G401 (cell line): ENCODE measurements at places on chromosomes 1 and 21. TPM values are rescaled to one million over a fixed set of nuclear protein-coding genes. Genes with fewer than 3 reads are reported as not detected.

DYNLT4 gene
- total RNA-seq: 2.9 and 14.6 TPM in 2 replicates

CFHR1 gene
- total RNA-seq: not detected in 2 replicates

MECR gene
- 34.2 and 41.0 TPM in 2 replicates for total RNA-seq

IFI44L gene
- total RNA-seq: not detected in 2 replicates

PFKL gene
- 174 and 182 TPM in 2 replicates for total RNA-seq

RPTN gene
- total RNA-seq: not detected in 2 replicates

WNT4 gene
- 0.27 and 0.86 TPM in 2 replicates for total RNA-seq

ST6GALNAC5 gene
- not detected in 2 replicates for total RNA-seq

VWA5B1 gene
- not detected in 2 replicates for total RNA-seq

ABCA4 gene
- total RNA-seq: 0.62 and 1.8 TPM in 2 replicates

ZNF697 gene
- 2.6 and 4.5 TPM in 2 replicates for total RNA-seq

KLHDC9 gene
- 6.3 and 7.1 TPM in 2 replicates for total RNA-seq

PRAMEF5 gene
- total RNA-seq: 0.17 TPM in 1 of 2 replicates, not detected in the other

LHX8 gene
- total RNA-seq: not detected in 2 replicates

HES5 gene
- total RNA-seq: not detected in 2 replicates

VAMP4 gene
- 3.0 and 4.3 TPM in 2 replicates for total RNA-seq

OR2T11 gene
- total RNA-seq: not detected in 2 replicates

COL11A1 gene
- 959 and 1,111 TPM in 2 replicates for total RNA-seq

AMIGO1 gene
- total RNA-seq: 0.07 and 0.25 TPM in 2 replicates

ANGPTL3 gene
- total RNA-seq: not detected in 2 replicates

SH3D21 gene
- total RNA-seq: 1.9 and 4.1 TPM in 2 replicates

OR2G6 gene
- total RNA-seq: not detected in 2 replicates

CFHR5 gene
- total RNA-seq: not detected in 2 replicates

GCSAML gene
- total RNA-seq: not detected in 2 replicates

SLFNL1 gene
- total RNA-seq: 0.03 and 0.12 TPM in 2 replicates

GJA5 gene
- not detected in 2 replicates for total RNA-seq

XCL2 gene
- not detected in 2 replicates for total RNA-seq

CFAP57 gene
- 1.1 and 4.1 TPM in 2 replicates for total RNA-seq

ASTN1 gene
- total RNA-seq: not detected in 2 replicates

SYCP1 gene
- not detected in 2 replicates for total RNA-seq

MAP10 gene
- total RNA-seq: not detected in 2 replicates

TAL1 gene
- total RNA-seq: 0.06 TPM in 1 of 2 replicates, not detected in the other

PAQR6 gene
- 0.07 and 2.0 TPM in 2 replicates for total RNA-seq

NEXN gene
- total RNA-seq: 2.5 and 3.3 TPM in 2 replicates

HTR6 gene
- total RNA-seq: 0.14 and 0.62 TPM in 2 replicates

NMNAT2 gene
- 0.27 and 0.62 TPM in 2 replicates for total RNA-seq

GATAD2B gene
- 5.0 and 5.8 TPM in 2 replicates for total RNA-seq

DYRK1A gene
- 36.5 and 51.4 TPM in 2 replicates for total RNA-seq

CCDC181 gene
- total RNA-seq: not detected in 2 replicates

ILDR2 gene
- 0.86 and 1.6 TPM in 2 replicates for total RNA-seq
